Tibial nerve (tissue), 4 donors: ENCODE measurements at places on chromosomes 7 and 10. TPM values are rescaled to one million over a fixed set of nuclear protein-coding genes. Genes with fewer than 3 reads are reported as not detected.

GRCh38 chr10:66180021-66180420 is 745.8 kb upstream of the LRRTM3 start:
- no peak for DNase-seq
- H3K36me3 ChIP-seq: no peaks in the 10 kb centered on the region
- no peaks in the 10 kb centered on the region for H3K27me3 ChIP-seq
- no peak overlapping the region for H3K27ac ChIP-seq

DNA sequence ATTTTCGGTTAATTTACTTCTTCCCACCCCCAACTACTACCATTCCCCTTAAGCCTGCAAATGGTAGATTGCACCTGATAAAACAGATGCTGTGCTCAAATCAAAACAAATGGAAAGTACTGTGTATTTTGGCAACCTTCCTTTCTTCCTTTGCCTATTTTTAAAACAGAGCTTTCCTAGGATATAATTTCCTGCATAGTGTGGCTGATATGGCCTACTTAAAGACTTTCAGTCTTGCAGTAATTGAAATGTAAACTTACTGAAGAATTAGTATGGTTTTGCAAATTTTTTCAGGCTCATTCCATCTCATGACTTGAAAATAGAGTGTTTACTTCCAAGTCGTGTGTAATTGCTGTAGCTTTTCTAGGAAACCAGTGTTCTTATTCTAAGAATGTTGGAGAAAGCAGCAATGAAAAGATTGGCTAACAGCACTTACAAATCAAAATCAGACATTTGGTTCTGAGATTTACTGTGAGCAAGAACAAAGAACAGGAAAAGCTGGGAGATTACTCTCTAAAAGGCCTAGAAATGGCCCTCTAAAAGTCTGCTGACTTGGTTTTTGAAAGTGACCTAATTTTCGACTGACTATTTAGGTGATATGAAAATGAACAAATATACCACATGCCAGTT is 52.0 kb downstream of the REEP3 start:
- peak overlapping the region; percentile 63 for H3K27ac ChIP-seq
- no peaks in the 10 kb centered on the region for H3K36me3 ChIP-seq
- DNase-seq: no peak
- H3K4me1 ChIP-seq: peaks cover 48% of the 10 kb centered on the region
- no peaks in the 10 kb centered on the region for H3K27me3 ChIP-seq

GRCh38 chr7:3787717-3788264 is 486.7 kb downstream of the SDK1 start:
- no peaks in the 10 kb centered on the region for H3K4me1 ChIP-seq
- H3K27ac ChIP-seq: no peak overlapping the region
- H3K4me3 ChIP-seq: no peak overlapping the region
- DNase-seq: no peak
- no peaks in the 10 kb centered on the region for H3K36me3 ChIP-seq

DNA sequence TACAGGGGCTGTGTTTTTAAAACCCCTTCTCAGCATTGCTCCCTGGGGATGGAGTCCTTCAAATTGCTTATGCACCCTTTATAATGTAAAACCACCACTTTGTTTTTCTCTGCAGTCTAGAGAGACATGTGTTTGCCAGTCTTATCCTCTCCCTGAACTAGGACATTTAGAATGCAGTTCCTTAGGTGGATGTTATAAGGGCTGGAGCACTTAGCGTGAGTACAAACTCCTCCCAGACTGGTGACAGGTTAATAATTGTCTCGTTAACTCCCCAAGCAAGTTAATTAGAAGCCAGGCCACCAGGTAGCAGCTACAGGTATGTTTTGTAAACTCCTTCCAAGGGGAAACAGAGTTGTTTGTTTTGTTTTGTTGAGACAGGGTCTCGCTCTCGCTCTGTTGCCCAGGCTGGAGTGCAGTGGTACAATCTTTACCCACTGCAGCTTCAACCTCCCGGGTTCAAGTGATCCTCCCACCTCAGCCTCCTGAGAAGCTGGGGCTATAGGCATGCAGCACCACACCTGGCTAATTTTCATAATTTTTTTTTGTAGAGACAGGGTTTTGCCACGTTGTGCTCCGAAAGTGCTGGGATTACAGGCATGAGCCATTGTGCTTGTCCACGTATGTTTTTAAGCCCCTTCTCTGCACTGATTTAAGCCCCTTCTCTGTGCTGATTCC is 100.2 kb downstream of the FAM107B start:
- no peaks in the 10 kb centered on the region for H3K27me3 ChIP-seq
- no peak for DNase-seq
- no peaks in the 10 kb centered on the region for H3K4me1 ChIP-seq
- no peaks in the 10 kb centered on the region for H3K36me3 ChIP-seq
- no peak overlapping the region for H3K27ac ChIP-seq

DNA sequence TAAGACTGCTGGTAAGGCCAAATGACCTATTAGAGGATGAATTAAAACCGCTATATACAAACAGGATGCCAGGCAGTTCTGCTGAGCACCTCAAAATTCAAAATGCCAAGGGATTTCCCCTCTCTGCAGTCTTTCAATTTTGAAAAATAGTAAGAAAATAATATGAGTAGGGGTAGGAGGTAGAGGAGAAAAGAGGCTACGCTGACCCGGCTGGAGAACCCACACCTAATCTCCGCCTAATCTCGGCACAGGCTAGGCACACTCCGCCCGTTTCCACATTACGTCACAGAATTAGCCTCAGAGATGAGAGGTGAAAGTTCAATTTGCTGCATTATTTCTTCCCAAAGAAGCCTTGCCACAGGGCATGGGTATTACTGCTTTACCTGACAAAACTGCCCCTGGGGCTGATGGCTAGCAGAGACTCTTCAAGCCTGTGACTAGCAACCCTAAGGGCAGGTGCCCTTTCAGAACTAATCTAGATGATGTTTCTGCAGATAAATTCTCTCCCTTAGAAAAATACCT is 21.3 kb upstream of the SPOCK2 start:
- H3K36me3 ChIP-seq: no peaks in the 10 kb centered on the region
- no peak overlapping the region for H3K27ac ChIP-seq
- H3K4me3 ChIP-seq: no peak overlapping the region
- peaks cover 15% of the 10 kb centered on the region for H3K4me1 ChIP-seq
- no peak for DNase-seq

- no peak for DNase-seq
- H3K4me1 ChIP-seq: no peaks in the 10 kb centered on the region
- no peaks in the 10 kb centered on the region for H3K27me3 ChIP-seq
- H3K27ac ChIP-seq: peak overlapping the region; percentile 42
- H3K36me3 ChIP-seq: no peaks in the 10 kb centered on the region
Observed at GRCh38 chr10:89888321-89889070, 187.1 kb downstream of the KIF20B start.

DNA sequence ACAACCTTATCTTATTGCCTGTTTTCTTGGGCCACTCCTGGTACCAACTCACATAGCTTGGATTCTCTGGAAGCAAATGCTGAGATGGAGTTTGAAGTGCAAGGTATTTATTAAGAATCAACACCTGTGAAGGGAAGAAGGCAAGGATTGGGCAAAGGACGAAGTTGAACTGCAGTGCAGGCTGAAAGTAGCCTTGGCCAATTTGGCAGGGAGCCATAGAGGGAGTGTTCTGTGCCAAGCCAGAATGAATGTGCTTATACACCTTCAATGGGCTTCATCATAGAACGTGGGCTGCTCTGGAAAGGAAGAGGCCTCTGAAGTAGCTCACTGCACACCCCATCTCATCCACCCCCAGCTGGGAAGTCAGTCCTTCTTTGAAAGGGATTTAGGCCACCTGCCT is 79.8 kb upstream of the IFRD1 start:
- H3K4me1 ChIP-seq: no peaks in the 10 kb centered on the region
- no peak overlapping the region for H3K27ac ChIP-seq
- DNase-seq: no peak
- H3K4me3 ChIP-seq: no peak overlapping the region

- no peak overlapping the region for H3K4me3 ChIP-seq
- no peaks in the 10 kb centered on the region for H3K4me1 ChIP-seq
- no peak for DNase-seq
- no peaks in the 10 kb centered on the region for H3K27me3 ChIP-seq
- H3K36me3 ChIP-seq: no peaks in the 10 kb centered on the region
- H3K27ac ChIP-seq: peak overlapping the region; percentile 47
Observed at GRCh38 chr10:91198781-91199180, 21.7 kb upstream of the PCGF5 start.

DNA sequence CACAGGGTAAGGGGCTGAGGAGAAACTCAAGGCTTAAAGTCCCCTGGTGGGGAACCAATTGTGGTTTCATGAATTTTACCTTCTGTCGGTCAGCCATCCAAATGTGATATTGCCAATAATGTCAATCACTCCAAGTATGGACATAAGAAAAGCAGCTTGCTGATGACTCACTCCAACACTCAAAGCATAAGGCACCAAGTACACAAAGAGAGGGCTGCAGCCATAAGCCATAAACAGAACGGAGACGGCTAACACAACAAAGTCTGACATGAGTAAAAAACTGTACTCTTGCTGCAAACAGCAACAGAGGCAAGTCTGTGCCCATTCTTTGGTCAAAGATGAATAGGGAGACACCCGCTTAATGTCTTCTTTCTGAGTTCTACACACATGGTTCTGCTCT is 24.2 kb downstream of the IFIT5 start:
- DNase-seq: no peak
- H3K4me3 ChIP-seq: no peak overlapping the region
- no peaks in the 10 kb centered on the region for H3K4me1 ChIP-seq
- no peak overlapping the region for H3K27ac ChIP-seq

DNA sequence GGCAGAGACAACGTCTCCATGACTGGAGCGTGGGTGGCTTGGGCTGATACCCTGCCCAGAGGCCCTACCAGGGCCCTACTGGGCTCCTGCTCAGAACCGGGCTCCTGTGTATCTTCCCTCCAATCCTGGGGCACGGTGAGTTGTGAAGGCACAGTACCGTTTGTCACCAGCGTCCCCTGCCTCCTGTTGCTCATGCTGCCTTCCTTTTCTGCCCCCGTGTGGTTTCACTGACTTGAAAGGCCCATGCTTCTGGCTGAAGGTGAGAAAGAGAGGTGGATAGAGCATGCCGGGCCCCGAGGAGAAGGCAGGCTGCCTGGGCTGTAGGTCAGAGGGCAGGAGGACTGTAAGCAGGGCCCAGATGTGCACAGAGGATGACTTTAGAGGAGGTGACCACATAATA is 9.1 kb upstream of the DMBT1 start:
- no peak for DNase-seq
- H3K27ac ChIP-seq: no peak overlapping the region
- H3K4me1 ChIP-seq: no peaks in the 10 kb centered on the region
- no peaks in the 10 kb centered on the region for H3K36me3 ChIP-seq
- no peak overlapping the region for H3K4me3 ChIP-seq

The GNGT1 gene
- not detected for total RNA-seq

The SLC37A3 gene
- total RNA-seq: 60.6 TPM

The SMO gene
- total RNA-seq: 62.6 TPM

The PCLO gene
- 0.44 TPM for total RNA-seq

The PHKG1 gene
- 1.3 TPM for total RNA-seq

The RBM20 gene
- total RNA-seq: 8.7 TPM

The FAM25G gene
- not detected for total RNA-seq

The FIGNL1 gene
- total RNA-seq: 5.9 TPM

The ELMO1 gene
- total RNA-seq: 265 TPM
